ENCODE measurements at places on chromosomes 2 and 18.

GRCh38 chr2:4539121-4539520, 835.7 kb downstream of the DCDC2C start:
- DNase-seq = no peak

DNA sequence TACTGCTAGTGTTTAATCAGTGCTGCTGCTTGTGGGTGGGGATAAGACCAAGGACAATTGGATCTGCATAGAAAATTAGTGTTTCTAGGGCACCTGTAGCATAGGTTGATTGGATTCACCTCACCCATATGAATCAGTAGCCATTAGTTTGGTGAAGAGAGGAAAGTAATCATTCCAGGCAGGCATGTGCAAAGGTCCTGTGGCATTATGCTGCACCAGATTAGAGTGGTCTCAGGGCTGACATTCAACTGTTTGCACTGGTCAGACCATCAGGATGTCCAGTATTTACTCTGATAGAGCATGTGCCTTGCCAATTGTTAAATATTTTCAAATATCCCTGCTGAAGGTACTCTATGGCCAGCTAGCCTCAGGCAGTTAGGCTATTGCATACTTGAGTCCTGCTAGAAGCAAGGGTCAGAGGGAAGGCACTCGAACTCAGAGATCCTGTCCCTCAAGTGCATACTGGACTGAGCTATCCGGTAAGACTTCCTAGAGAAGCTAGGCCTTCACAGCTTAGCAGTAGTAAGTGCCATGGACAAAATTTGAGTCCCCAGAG, 64.7 kb downstream of the SKA1 start:
- no peak for DNase-seq

GRCh38 chr2:150981826-150982225, 279.8 kb downstream of the RBM43 start:
- DNase-seq = no peak

DNA sequence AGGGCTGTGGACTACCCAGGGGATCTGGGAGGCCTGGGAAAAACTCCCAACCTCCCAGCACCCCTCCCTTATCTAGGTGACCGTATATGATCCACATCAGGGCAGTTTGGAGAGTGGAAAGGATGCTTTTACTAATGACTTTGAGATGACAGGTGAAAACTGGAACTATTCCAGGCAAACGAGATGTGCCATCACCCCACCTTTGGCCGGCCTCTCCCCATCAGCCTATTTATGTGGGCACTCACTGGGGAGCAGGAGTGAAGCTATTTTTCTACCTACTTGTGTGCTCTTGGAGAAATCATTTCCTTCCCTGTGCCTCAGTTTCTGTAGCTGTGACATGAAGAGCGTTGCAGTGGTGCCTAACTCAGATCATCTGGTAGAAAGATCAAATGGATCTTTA, 107.2 kb downstream of the SMAD7 start:
- DNase-seq = no peak

DNA sequence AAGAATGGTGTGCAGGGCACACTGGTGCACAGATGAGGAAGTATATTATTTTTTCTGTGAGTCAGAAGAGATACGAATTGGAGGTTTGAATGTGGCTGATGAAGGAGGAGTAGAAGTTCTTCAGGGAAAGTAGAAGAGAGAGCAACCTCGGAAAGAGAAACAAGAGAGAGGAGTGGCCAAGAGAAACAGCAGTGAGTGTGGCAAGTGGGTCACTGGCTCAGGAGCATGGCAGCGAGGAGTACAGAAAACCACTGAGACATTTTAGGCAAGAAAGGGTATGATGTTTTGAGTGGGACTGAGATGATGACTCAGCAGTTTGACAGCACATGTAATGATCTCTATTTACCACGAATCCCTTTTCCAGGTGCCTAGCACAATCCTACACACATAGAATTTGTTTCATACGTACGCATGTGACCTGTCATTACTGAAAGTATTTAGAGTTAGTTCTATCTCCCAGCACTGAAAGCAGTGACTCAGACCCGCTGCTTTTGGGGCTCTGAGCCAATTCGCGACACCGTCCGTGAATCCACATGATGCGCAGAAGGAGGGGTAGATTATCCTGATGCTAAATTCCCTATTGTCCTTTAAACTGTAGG, 915.4 kb downstream of the DCDC2C start:
- DNase-seq = no peak

GRCh38 chr2:16478434-16479210, 187.0 kb downstream of the CYRIA start:
- no peak for DNase-seq

- no peak for DNase-seq
These were observed 24.8 kb upstream of the STARD7 start for GRCh38 chr2:96233436-96233835.

GRCh38 chr2:171266102-171266501, 105.4 kb upstream of the TLK1 start:
- no peak for DNase-seq

- no peak for DNase-seq
These were observed 573.2 kb downstream of the ZEB2 start for GRCh38 chr2:143946436-143947391.

Measured in esophagus squamous epithelium (tissue), 5 donors.